NCI-H2029 treated with DMSO at 0.1 percent for 48 hours (cell line): ENCODE measurements at places on chromosomes 6 and 20.

GRCh38 chr20:33211817-33212424 lies 5.2 kb upstream of the BPIFA3 start:
- peak; percentile 63 for DNase-seq

- no peak for DNase-seq
Measured at GRCh38 chr6:136061701-136062100, 188.4 kb downstream of the MTFR2 start.

DNA sequence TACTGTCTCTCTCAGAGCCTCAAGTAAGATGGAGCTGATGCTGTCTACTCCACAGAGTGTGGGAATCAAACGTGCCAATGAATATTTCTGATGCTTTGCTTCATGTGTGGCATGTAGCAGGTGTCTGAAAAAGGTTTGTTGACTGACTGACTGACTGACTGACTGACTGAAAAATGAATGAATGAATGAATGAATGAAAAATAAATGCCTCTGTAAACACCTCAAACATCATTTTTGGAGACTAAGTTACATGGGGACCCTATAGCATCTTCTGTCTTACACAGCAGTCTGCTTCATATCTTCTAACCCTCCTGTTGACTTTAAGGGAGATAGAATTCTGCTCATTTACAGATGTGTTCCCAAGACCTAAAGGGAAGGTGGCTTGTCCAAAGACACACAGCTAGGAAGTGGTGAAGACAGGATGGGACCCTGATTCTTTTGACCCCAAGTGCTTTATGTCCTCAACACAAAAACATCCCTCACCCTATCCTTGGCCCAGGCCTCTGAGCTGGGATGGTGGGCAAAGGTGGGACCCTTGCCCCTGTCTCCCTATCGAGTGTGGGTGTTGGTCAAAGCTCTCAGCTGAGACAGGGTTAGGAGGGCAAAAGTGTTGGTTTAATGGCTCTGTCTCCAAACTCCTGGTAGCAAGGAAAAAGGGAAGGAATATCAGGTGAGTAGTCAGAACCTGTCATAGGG lies 104.4 kb downstream of the TOX2 start:
- no peak for DNase-seq

DNA sequence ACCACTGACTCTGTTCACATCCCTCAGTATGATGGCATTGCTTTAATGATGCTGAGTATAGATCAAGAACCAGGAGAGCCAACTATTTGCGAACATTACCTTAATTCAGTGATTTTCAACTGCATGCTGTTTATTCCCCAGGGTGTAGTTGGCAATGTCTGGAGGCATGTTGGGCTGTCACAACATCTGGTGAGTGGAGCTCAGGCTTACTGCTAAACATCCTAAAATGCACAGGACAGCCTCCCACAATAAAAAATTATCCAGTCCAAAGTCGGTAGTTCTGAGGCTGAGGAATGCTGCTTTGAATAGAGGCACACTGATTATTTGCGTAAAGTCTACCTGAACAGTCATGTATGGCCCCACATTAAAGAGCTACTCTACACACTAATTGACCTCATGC lies 94.8 kb upstream of the OPRM1 start:
- DNase-seq, result no peak
